ENCODE measurements at places on chromosomes 3 and 15.

DNA sequence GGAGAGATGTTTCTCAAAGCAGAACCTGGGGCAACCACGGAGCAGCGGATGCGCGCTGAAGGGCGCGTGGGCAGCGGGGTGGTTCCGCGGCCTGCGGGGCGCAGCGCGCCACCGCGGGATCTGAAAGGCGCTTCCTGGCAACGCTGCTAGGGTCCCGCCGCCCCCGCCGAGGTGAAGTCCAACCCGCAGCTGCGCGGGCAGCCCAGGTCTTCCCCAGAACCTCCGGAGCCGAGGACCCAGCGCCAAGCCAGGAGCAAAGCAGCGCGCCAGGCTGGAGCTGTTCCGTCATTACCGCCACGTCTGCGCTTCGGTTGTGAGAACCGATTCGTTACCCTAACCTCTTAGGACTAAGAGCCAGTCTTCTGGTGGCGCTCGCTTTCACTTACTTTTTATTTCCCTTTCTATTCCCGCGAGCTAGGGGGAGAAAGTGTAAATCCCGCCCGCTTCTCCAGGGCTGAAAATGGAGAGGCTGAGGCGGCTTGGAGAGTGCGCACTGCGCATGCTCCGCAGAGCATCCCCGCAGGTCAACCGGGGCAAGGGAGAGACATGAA lies 3.2 kb upstream of the GABRG3 start:
- DNase-seq = no peak

- no peak for DNase-seq
Observed at GRCh38 chr15:96701443-96701842, 370.9 kb downstream of the NR2F2 start.

- DNase-seq = no peak
Observed at GRCh38 chr3:194575484-194576210, 57.6 kb downstream of the TMEM44 start.

DNA sequence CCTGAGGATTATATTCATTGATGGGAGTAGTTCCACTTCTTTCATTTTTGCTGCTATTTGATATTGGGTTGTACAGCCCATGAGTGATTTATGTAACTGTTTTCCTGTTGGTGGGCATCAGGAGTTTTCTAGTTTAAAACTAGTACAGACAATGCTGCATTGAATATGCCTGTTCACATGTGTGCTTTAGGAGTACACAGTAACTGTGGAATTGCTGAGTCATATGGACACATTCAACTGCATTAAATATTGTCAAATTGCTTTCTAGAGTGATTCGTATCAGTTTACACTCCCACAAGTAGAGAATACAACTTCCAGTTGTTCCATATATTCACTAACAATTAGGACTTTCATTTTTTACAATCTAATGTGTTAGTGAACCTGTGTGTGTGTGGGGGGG lies 59.8 kb upstream of the THSD4 start:
- no peak for DNase-seq

DNA sequence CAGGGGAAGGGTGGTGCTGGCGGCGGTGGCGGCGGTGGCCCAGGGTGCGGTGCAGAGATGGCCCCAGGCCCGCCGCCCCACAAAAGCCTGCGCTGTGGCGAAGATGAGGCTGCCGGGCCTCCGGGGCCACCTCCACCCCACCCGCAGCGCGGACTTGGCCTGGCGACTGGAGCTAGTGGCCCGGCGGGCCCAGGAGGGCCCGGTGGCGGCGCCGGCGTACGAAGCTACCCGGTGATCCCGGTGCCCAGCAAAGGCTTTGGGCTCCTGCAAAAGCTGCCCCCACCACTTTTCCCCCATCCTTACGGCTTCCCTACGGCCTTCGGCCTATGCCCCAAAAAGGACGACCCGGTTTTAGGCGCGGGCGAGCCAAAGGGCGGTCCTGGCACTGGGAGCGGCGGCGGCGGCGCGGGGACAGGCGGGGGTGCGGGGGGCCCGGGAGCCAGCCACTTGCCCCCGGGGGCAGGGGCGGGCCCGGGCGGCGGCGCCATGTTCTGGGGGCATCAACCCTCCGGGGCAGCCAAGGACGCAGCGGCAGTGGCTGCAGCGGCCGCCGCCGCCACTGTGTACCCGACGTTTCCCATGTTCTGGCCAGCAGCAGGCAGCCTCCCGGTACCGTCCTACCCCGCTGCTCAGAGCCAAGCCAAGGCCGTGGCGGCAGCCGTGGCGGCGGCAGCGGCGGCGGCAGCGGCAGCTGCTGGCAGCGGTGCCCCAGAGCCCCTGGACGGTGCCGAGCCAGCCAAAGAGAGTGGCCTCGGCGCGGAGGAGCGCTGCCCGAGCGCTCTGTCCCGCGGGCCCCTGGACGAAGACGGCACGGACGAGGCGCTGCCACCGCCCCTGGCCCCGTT lies 1.6 kb downstream of the SKOR1 start:
- no peak for DNase-seq

- no peak for DNase-seq
Observed at GRCh38 chr3:7536921-7537320, 676.0 kb downstream of the GRM7 start.
